ENCODE measurements at places on chromosomes 16 and 17. TPM values are rescaled to one million over a fixed set of nuclear protein-coding genes. Genes with fewer than 3 reads are reported as not detected.

The ADAM11 gene
- total RNA-seq: 0.14 TPM

The CX3CL1 gene
- total RNA-seq: 59.5 TPM

The CCL8 gene
- total RNA-seq: not detected

The IKZF3 gene
- not detected for total RNA-seq

The CDC27 gene
- total RNA-seq: 47.6 TPM

The PIRT gene
- not detected for total RNA-seq

The TBC1D3K gene
- not detected for total RNA-seq

The TMEM235 gene
- not detected for total RNA-seq

The MLKL gene
- total RNA-seq: 28.5 TPM

The WFDC1 gene
- total RNA-seq: not detected

The HAPSTR1 gene
- total RNA-seq: 37.4 TPM

The DNAJA3 gene
- 136 TPM for total RNA-seq

The HOXB8 gene
- 0.47 TPM for total RNA-seq

The STX1B gene
- not detected for total RNA-seq

The NAGLU gene
- 64.5 TPM for total RNA-seq

The PYY gene
- not detected for total RNA-seq

The C17orf50 gene
- not detected for total RNA-seq

The LMF1 gene
- 16.5 TPM for total RNA-seq

The SLFN14 gene
- not detected for total RNA-seq

The VWA3A gene
- total RNA-seq: not detected

The CDRT15 gene
- total RNA-seq: not detected

The DHRS7C gene
- total RNA-seq: not detected

The TP53TG3B gene
- total RNA-seq: not detected

The MGRN1 gene
- total RNA-seq: 14.1 TPM

The DOC2A gene
- 1.7 TPM for total RNA-seq

The CSH1 gene
- not detected for total RNA-seq

The PERCC1 gene
- not detected for total RNA-seq

The C17orf78 gene
- not detected for total RNA-seq

The CCL2 gene
- 18.1 TPM for total RNA-seq

Data from Caki2 (cell line).